Natural killer cell treated with Interleukin-12 subunit alpha and Interleukin-12 subunit beta and Interleukin-15 and Interleukin-18, amount 100 ng/mL, for 72 hours (primary cell): ENCODE measurements at places on chromosomes 6 and 20. TPM values are rescaled to one million over a fixed set of nuclear protein-coding genes. Genes with fewer than 3 reads are reported as not detected.

DNA sequence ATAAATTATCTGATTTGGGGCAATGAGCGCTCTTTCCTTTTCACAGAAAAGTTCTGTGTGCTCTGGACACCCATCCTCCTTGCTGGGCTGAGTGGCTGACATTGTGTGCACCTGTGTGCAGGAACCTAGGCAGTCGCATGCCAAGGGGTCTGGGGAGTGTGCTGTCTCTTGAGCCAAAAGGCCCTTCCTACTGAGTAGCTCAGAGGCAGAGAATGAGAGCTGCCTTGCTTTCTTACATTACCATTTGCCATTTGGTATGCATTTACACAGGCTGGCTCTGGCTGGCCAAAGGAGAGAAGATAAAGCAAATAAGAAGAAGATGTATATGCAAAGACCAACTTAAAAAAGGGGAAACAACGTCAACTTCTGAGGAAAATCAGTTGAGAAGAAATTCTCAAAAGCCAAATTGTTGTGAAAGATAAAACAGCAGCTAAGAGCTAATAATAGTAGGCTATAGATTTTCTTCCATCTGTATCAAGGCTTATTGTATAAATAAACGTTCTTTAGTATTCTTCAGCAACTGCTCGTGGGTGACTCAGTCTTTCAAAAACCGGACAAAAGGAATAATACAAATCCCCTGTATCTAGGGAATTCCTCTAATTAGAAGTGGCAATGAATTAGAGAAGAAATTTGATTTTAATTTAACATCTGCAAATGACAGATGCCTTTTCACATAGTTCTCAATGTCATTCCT is 121.9 kb downstream of the INSM1 start:
- DNase-seq: no peak

The PAK5 gene
- total RNA-seq: not detected

The GINS1 gene
- 36.7 TPM for total RNA-seq

DNA sequence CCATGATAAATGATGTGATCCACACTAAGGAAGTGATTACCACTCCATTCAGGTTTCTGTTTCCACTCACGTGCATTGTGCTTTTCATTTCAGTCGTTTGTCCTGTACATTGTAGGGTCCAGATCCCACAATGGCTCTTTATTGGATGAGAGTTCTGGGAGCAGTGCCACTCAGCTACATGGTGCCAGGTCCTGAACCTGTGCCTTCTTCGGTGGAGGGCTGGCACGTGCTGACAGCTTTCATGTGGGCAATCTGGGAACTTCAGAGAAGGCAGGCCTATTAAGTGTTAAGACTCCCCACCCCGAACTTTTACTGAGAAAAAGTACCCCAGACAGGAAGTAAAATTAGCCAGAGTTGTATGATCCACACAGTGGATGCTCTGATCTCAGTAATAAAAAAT is 255.0 kb downstream of the ESR1 start:
- no peak for DNase-seq

GRCh38 chr20:47557791-47558190 is 56.1 kb downstream of the NCOA3 start:
- no peak for DNase-seq

DNA sequence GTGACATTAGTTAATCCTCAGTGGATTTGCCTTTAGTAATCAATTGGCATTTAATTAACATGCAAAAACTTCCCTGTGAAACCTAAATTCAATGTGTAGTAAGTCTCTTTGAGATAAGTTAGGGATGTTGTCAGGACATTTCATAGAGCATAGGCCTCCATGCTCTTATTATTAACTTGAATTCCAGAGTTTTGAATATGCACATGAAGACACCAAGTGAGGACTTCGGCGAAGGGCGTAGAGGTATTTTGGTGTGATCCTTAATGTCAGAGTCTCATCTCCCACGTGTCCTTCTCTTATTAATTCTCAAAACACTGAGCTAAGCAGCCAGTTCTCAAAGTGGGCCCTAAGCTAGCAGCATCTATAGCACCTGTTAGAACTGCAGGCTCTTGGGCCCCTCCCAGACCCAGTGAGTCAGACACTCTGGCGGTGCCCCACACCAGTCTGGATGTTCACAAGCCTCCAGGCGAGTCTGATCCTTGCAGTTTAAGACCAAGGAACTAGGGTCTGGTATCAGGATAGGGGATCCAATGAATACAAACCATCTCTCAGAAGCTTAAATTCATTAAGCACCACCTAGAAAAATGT is 292.1 kb downstream of the QKI start:
- no peak for DNase-seq

The CNKSR3 gene
- 0.20 TPM for total RNA-seq

DNA sequence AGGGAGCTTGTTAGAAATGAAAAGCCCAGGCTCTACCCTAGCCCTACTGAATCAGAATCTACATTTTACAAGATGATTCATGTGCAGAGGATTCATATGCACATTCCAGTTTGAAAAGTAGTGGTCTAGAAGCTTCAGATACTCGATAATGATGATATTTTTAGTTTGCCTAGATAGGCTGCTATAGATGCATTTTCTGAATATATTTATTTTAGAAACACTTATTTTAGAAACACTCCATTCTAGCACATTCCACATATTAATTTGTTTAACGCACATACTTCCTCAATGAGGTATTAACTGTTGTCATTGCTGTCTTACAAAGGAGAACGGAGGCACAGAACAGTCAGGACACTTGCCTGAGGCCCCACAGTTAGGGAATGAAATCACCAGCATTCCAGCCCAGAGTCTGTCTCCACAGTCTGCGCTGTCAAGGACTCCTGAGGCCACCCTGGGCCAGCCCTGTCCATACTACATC is 64.4 kb downstream of the SNAP25 start:
- no peak for DNase-seq

DNA sequence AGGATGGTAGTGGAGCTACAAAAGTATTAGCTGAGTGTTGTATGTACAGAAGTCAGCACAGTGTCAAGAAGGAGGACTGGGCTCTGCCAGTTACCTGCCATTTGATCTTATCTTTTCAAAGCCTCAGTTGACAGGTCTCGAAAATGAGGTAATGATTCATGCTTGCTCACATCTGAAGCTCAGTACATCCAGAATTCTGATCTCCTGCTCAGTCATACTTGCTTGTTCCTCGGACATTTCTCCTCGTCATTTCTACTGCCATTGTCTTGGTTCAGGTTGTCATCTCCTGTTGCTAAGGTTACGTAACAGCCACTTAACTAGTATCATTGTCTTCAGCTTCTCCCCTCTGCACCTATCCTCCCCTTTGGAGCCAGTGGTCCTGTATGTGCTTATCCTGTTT is 89.5 kb downstream of the SLX4IP start:
- DNase-seq: no peak

- DNase-seq: no peak
Observed at GRCh38 chr6:100353276-100354015, 111.3 kb downstream of the SIM1 start.

The SLC44A4 gene
- total RNA-seq: not detected

DNA sequence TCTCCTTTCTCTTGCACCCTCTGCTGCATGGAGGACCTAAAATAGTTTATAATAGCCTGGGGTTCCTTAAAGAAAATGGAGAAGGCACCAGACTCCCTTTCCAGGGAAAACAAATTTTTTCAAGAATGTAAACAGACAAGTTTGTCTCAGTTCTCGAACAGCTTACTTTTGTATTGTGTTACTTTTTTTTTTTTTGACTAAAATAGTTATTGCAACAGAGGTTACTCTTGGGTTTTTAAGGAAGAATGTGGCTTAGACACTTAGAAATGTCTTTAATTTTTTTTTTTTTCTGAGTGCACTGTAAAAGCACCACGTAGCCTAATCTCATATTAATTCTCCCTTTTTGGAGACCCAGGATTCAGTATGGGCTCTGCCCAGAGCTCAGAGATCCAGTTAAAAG is 148.7 kb upstream of the CARMIL1 start:
- DNase-seq: no peak

DNA sequence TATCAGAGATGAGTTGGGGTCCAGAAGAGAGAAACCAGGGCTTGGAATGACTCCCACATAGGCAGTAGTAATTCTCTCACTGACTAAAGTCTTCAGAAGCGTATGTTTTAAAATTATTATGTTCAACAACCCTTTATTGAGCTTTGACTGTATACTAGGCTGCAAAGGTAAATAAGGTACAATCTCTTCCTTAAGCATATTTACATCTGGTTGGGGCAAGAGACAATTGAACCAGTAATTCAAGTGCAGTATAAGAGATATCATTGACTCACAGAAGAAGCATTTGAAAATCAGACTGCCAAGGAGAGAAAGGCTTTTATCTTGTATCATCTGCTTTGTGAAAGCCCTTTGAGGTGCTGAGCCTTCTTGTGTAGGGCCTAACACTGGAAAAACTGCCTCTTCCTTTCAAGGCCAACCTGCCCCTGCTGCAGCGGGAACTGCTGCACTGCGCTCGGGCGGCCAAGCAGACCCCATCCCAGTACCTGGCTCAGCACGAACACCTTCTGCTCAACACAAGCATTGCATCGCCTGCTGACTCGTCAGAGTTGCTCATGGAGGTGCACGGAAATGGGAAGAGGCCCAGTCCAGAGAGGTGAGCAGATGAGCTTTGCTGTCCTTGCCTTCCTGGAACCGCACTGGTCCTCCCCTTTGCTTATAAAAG is 39.3 kb upstream of the C20orf144 start:
- DNase-seq: no peak

DNA sequence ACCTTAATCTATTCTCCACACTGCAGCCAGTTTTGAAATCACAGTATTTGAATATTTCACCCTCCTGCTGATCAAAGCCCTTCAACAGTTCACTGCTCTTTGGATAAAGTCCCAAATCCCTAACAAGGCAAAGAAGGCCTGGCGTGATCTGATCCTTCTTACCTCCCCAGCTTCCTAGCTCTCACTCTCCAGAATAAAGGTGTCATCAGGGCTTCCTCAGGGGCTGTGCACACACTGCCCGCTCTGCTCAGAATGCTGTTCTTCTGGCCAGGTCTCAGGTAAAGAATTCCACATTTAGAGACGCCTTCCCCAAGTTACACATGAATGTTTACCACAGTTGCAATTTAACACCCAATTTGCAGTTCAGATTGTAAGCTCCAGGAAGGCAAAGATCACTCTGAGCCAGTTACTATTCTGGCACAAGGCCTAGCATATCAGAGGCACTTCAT is 58.9 kb upstream of the MCM9 start:
- DNase-seq: no peak

DNA sequence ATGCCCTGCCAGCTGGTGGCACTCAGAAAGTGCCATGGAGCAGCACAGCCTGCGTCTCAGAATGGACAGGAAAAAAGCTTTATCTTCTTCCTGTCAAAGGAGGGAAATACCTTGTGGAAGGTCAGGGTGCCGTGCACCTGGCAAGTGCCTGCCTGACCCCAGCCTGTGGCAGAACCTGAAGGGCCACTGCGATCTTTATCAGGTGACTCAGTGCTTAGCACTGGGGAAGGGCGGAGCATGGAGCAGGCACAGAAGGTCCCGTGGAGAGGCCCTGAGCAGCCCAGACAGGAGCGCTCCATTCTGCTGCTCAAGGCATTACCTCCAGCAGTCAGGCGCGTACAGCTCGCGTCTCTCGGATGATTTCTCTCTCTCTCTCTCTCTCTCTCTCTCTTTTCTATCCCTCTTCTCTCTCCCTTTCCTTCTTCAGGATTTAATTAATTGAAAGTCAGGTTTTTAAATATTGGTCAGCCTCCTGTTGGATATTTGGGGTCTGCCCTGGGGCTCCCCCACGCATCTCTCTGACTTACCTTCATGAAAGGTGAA is 31.7 kb downstream of the FOXC1 start:
- no peak for DNase-seq

DNA sequence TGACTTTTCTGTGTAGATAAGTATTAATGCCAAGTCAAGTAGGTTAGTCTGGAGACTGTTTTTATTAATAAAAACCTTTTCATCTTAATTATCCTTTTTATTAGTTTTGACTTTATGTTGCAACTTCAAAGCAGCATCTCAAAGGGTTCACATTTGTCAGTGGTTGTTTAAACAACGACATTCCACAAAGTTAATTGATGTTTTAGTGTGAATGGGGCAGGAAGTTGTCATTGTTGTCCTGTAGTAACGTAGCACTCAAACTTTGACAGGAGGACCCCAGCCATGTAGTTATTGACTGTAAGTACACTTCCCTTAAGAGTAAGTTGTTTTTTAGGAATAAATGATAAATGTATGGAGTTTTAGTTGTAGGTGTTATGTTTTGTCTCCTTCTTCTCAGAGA is 11.3 kb downstream of the SLC16A10 start:
- DNase-seq: no peak

The SLC17A3 gene
- not detected for total RNA-seq

DNA sequence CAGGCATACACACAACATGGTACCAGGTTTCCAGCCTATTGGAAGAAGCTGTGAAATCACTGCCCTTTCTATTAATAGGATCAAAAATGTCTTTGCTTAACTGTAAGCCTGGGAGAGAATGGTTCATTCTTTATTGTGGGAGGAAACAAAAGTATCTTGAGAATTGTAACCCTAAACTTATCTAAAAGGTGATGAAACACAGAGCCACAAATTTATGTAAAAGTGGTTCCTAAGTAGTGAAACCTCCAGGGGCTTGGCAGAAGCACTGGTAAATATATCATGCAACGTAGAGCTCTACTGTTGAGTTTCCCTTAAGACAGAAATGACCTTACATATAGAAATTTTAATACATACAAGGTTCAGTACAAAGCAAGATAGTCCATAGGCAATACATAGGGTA is 17.2 kb upstream of the NOX3 start:
- no peak for DNase-seq

The RIMS4 gene
- not detected for total RNA-seq

- no peak for DNase-seq
Observed at GRCh38 chr6:158620963-158621693, 23.4 kb downstream of the DYNLT1 start.

- DNase-seq: no peak
Observed at GRCh38 chr6:50361641-50362331, 312.1 kb upstream of the DEFB112 start.

DNA sequence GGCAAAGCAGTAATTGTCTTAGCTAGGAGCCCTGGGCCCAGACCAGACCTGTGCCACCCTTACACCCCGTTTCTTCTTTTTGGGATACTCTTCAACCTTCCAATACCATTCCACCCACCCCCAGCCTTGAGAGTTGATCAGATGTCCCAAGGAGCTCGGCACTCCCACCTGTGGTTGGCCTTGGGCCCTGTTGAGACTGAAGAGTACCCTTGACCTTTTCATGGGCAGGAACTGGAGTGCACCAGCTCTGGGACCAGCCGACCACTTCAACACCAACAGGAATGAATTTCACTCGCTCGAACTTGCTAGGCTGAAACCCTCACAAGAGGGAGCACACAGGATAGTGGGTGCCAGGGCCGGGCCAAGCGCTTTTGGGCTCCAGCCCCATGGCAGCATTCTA is 273.6 kb downstream of the PHACTR1 start:
- DNase-seq: no peak

- DNase-seq: no peak
Observed at GRCh38 chr6:10449751-10450150, 34.9 kb upstream of the TFAP2A start.

DNA sequence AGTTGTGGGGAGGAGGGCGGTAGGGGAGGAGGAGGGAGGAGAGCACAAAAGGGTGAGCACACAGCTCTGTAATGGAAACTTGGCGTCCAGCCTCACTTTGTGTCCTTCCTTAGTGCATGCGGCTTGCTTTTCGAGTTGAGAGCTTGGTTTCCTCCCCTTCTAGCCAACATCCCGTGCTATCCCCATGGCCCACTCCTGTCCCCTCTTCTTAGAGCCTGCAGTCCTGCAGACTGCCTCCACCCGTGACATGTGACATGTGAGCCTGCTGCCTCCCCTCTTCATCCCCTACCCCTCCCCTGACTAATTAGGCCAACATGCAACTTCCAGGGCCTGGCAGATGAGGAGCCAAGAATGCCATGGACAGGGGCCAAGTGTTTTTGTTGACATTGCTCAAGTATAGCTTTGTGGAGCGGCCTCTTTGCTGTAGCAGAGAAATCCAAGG is 63.2 kb downstream of the SLC24A3 start:
- DNase-seq: no peak

The CALHM4 gene
- not detected for total RNA-seq

- DNase-seq: no peak
Observed at GRCh38 chr6:156774863-156775405, 2.2 kb upstream of the ARID1B start.
